Activated CD8-positive, alpha-beta T cell treated with anti-CD3 and anti-CD28 coated beads, Interleukin-2, amount 10 ng/mL, durations not matched to agents 7 days and 5 days (primary cell): ENCODE measurements at places on chromosomes 3 and 15.

- H3K4me3 ChIP-seq, result no peak overlapping the region
- no peak for DNase-seq
- no peak overlapping the region for H3K27ac ChIP-seq
- no peaks in the 10 kb centered on the region for H3K27me3 ChIP-seq
- H3K36me3 ChIP-seq, result no peaks in the 10 kb centered on the region
- no peaks in the 10 kb centered on the region for H3K4me1 ChIP-seq
Observed at GRCh38 chr3:117045143-117045542, 335.6 kb downstream of the TUSC7 start.

- no peaks in the 10 kb centered on the region for H3K36me3 ChIP-seq
- no peaks in the 10 kb centered on the region for H3K27me3 ChIP-seq
- no peak overlapping the region for H3K27ac ChIP-seq
- no peaks in the 10 kb centered on the region for H3K4me1 ChIP-seq
- DNase-seq, result no peak
- H3K4me3 ChIP-seq, result no peak overlapping the region
Observed at GRCh38 chr3:53804697-53805462, 41.3 kb downstream of the CHDH start.

DNA sequence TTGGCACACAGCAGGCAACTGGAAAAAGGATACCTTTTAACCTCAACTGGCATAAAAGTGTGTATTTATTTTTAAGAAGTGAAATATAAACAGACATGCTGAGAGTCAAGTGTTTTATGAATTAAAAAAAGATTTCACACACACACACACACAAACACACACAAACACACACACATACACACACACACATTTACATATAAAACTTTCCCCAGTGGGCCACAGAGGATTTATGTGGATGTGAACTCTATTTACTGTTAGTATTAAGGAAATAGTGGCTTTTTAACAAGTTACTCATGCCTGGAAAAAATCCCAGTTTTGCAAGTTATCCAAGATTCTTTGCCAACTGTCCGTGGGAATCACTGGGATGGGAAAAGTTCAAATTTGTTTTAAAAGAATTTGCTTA, 725.9 kb upstream of the NR2F2 start:
- H3K27ac ChIP-seq, result no peak overlapping the region
- H3K36me3 ChIP-seq, result no peaks in the 10 kb centered on the region
- H3K4me1 ChIP-seq, result no peaks in the 10 kb centered on the region
- peaks cover 3% of the 10 kb centered on the region for H3K27me3 ChIP-seq
- DNase-seq, result no peak

GRCh38 chr3:3105815-3106214, 4.4 kb downstream of the IL5RA start:
- no peak for DNase-seq
- H3K4me3 ChIP-seq, result no peak overlapping the region
- H3K27me3 ChIP-seq, result peaks cover 13% of the 10 kb centered on the region

GRCh38 chr3:111392894-111393398, 149.1 kb upstream of the CD96 start:
- no peak overlapping the region for H3K27ac ChIP-seq
- DNase-seq, result peak; percentile 61
- peaks cover 17% of the 10 kb centered on the region for H3K4me1 ChIP-seq
- no peaks in the 10 kb centered on the region for H3K27me3 ChIP-seq
- no peak overlapping the region for H3K4me3 ChIP-seq
- peaks cover 20% of the 10 kb centered on the region for H3K36me3 ChIP-seq

GRCh38 chr15:66786222-66786621, 84.2 kb downstream of the SMAD6 start:
- no peaks in the 10 kb centered on the region for H3K4me1 ChIP-seq
- no peaks in the 10 kb centered on the region for H3K36me3 ChIP-seq
- H3K27ac ChIP-seq, result no peak overlapping the region
- DNase-seq, result no peak

DNA sequence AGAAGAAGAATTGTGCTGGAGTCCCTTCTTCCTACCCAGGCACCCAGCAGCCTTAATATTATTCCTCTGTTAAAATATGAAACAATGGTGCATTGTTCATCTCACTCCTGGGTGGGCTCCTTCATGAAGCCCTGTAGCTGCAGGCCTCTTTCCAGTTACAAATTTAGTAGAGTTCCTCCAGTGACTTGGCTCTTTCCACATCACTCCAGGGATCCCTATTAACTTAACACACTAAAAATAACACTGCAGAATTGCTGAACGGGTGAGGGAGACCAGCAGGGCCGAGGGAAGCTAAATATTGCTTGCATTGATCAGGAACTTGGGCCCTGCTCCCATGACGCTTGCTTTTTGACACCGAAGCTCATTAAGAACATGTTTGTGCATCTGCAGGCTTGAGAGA, 142.3 kb downstream of the PDCD6IP start:
- H3K27me3 ChIP-seq, result peaks cover 2% of the 10 kb centered on the region
- DNase-seq, result no peak
- no peaks in the 10 kb centered on the region for H3K4me1 ChIP-seq
- H3K4me3 ChIP-seq, result no peak overlapping the region
- no peak overlapping the region for H3K27ac ChIP-seq

DNA sequence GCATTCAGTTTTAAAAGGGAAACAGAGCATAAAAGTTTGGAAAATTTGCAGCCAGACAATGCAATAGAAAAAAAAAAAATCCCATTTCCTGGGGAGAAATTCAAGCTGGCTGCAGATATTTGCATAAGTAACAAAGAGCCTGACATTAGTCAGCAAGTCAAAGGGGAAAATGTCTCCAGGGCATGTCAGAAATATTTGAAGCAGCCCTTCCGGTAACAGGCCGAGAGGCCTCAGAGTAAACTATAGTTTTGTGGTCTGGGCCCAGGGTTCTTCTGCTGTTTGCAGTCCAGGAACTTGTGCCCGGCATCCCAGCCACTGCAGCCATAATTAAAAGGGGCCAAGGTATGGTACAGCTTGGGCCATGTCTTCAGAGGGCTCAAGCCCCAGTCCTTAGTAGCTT, 411.6 kb upstream of the BCHE start:
- no peaks in the 10 kb centered on the region for H3K4me1 ChIP-seq
- no peak overlapping the region for H3K4me3 ChIP-seq
- H3K27ac ChIP-seq, result no peak overlapping the region

GRCh38 chr3:54171951-54172350, 49.6 kb downstream of the CACNA2D3 start:
- no peaks in the 10 kb centered on the region for H3K27me3 ChIP-seq
- DNase-seq, result no peak
- no peaks in the 10 kb centered on the region for H3K36me3 ChIP-seq
- H3K4me3 ChIP-seq, result no peak overlapping the region
- no peaks in the 10 kb centered on the region for H3K4me1 ChIP-seq
- H3K27ac ChIP-seq, result no peak overlapping the region

GRCh38 chr3:178099862-178100261, 436.4 kb upstream of the KCNMB2 start:
- DNase-seq, result no peak
- no peaks in the 10 kb centered on the region for H3K4me1 ChIP-seq
- H3K27ac ChIP-seq, result no peak overlapping the region
- no peak overlapping the region for H3K4me3 ChIP-seq
- H3K27me3 ChIP-seq, result no peaks in the 10 kb centered on the region

DNA sequence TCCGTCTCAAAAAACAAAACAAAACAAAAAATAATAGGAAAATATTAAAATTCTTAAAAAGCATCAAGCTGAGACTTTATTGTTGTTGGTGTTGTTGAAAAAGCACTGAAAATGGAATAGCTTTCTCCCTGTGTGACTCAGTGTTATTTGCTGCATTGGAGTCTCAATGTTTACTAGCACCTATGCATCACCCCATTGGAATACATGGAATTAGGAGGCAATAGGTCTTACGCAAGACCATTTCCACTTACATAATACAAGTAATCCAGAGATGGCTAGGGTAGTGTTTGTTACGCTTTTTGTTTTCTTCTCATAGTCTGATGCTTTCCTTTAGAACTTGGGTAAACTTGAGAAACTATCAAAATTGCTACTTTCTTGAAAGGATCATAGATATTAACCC, 15.2 kb downstream of the GXYLT2 start:
- no peak for DNase-seq
- H3K36me3 ChIP-seq, result no peaks in the 10 kb centered on the region
- no peak overlapping the region for H3K27ac ChIP-seq
- H3K4me3 ChIP-seq, result no peak overlapping the region
- no peaks in the 10 kb centered on the region for H3K4me1 ChIP-seq
- peaks cover 4% of the 10 kb centered on the region for H3K27me3 ChIP-seq

DNA sequence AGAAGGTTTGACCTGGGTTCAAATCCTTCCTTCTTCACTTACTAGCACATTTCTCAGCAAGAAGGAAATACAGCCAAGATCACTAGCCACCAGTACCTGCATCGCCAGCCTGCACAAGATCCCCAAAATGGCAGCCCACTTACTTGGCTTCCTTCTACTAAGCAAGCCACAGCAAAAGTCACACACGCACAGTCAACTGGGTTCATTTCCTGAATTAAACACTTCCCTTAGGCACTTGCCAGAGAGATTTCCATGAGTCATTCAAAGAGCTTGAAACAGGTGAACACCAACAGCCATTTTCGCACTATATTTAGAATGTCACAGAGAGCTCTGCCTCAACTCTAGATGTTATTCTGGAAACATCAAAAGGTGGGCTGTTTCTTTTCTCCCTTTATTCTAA, 42.6 kb downstream of the MGLL start:
- peaks cover 2% of the 10 kb centered on the region for H3K36me3 ChIP-seq
- peaks cover 11% of the 10 kb centered on the region for H3K4me1 ChIP-seq
- no peak overlapping the region for H3K27ac ChIP-seq

GRCh38 chr15:64009798-64010261, 36.5 kb downstream of the DAPK2 start:
- no peak overlapping the region for H3K4me3 ChIP-seq
- peaks cover 5% of the 10 kb centered on the region for H3K27me3 ChIP-seq
- H3K27ac ChIP-seq, result peak overlapping the region; percentile 48
- no peaks in the 10 kb centered on the region for H3K36me3 ChIP-seq
- peak; percentile 40 for DNase-seq

DNA sequence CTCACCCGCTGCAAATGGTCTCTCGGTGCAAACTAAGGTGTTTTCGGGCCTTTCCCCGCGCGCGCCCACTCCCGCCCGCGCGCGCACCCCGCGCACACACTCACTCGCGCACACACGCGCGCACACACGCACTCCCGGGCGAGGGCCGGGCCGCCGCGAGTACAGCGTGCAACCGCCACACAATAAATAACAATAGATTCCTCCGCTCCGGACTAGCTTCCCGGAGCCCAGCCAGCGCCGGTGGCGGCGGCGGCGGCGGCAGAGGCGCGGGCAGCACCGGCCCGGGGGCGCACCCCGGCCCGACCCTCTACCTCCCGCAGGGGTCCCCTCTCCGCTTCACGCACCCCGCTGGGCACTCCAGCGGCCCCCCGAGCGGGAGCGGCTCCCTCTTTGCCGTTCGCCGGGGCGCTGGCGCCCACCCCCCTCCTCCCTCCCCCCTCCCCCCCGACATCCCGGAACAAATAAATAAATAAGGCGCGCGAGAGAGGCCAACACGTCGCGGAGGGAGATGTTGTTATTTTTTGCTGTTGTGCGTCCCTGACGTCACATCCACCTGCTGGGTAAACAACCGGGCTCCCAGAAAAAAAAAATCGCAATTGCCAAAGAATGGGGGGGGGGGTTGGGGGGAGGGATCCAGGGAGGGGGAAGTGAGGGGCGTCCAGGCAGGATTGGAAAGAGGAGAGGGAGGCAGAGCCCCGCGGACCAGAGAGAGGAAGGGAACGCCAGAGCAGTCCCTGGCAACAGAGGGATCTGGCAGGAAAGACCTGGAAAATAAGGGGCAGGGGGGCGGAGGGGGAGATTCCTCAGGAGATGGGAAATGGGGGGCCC, at the start of gene FOXP1:
Gene FOXP1, minus strand, starts transcription at position 163 of the 828 bp plus-strand sequence. CDS start 385,347 bp downstream, outside the sequence.
- peak within 1 kb of the TSS; percentile 92 for H3K27ac ChIP-seq
- DNase-seq, result peak; percentile 72
- no peaks in the 10 kb centered on the region for H3K27me3 ChIP-seq
- H3K4me3 ChIP-seq, result peak within 1 kb of the TSS; percentile 85

- H3K4me3 ChIP-seq, result no peak overlapping the region
- no peaks in the 10 kb centered on the region for H3K27me3 ChIP-seq
- peaks cover 3% of the 10 kb centered on the region for H3K4me1 ChIP-seq
- peak overlapping the region; percentile 60 for H3K27ac ChIP-seq
- DNase-seq, result no peak
- H3K36me3 ChIP-seq, result peaks cover 75% of the 10 kb centered on the region
Observed at GRCh38 chr3:197540961-197541377, 14.8 kb downstream of the BDH1 start.

DNA sequence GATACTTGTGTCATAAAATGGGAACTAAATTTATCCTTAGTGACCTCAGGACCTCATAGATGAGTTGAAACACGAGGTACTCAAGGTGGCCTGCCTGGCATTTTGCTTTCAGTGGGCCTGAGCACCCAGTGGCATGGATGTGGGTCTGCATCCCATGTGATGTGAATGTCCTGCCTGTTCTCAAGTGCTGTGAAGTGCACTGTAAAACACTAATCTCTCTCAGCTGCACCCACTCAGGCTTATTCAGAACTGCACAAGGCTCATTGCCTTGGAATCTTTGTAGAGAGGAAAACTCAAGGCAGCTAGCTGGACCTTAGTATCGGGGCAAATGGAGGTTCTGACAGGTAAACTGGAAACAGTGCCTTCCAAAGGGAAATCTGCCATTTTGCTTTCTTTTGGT, 767.0 kb downstream of the TUSC7 start:
- no peaks in the 10 kb centered on the region for H3K4me1 ChIP-seq
- no peaks in the 10 kb centered on the region for H3K36me3 ChIP-seq
- no peaks in the 10 kb centered on the region for H3K27me3 ChIP-seq
- DNase-seq, result no peak
- no peak overlapping the region for H3K4me3 ChIP-seq

DNA sequence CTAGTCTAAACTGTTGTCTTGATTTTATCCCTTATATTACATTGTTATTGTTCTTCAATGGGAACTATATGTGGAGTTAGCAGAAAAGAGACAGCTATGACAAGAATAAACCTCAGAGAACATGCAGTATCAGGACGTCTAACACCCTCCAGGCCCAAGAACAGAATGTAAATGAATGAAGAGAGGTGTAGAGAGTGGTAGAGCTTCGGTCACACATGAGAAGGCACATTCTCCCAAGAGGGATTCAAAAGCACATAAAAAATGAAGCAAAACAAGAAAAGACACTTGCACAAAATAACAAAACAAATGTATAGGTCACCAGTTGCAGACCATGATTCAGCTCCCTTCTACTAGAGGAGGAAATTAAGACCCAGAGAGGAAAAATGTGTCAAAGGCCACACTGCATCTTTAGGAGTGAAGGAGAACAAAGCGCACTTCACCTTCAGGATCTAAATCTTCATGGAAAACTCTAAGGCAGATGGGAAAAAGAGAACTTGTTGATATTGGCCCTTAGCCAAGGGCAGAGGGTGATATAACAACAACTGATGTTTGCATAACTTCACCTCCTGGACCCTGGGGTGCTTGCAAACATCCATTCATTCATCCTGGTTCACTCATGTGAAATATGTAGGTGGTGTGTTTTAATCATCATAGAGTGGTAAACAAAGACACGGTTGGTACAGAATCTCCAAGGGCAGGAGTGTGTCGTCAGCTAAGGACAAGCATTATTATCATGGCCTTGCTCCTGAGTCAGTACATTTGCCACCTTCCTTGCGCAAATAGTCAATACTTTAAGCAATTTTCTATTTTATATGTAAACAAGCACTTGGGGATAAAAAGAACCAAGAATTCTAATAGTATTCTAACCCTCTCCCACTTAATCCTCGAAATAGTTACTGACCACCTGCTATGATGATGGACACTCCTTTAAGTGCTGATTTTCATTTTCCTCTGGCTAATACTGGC, 8.8 kb downstream of the NEK10 start:
- H3K36me3 ChIP-seq, result no peaks in the 10 kb centered on the region
- no peak for DNase-seq
- H3K27me3 ChIP-seq, result peaks cover 8% of the 10 kb centered on the region
- peaks cover 29% of the 10 kb centered on the region for H3K4me1 ChIP-seq
- peak overlapping the region; percentile 2 for H3K27ac ChIP-seq
- no peak overlapping the region for H3K4me3 ChIP-seq

GRCh38 chr3:31197941-31198340, 303.5 kb upstream of the GADL1 start:
- no peak for DNase-seq
- no peaks in the 10 kb centered on the region for H3K27me3 ChIP-seq
- H3K4me1 ChIP-seq, result no peaks in the 10 kb centered on the region
